ENCODE measurements at places on chromosomes 5 and 9.

GRCh38 chr9:96587338-96588315, 32.0 kb downstream of the CDC14B start:
- DNase-seq, result no peak

GRCh38 chr5:60372786-60373185, 327.2 kb downstream of the DEPDC1B start:
- DNase-seq, result no peak

- peak; percentile 29 for DNase-seq
Measured at GRCh38 chr5:4905674-4906520, 234.2 kb upstream of the ADAMTS16 start.

DNA sequence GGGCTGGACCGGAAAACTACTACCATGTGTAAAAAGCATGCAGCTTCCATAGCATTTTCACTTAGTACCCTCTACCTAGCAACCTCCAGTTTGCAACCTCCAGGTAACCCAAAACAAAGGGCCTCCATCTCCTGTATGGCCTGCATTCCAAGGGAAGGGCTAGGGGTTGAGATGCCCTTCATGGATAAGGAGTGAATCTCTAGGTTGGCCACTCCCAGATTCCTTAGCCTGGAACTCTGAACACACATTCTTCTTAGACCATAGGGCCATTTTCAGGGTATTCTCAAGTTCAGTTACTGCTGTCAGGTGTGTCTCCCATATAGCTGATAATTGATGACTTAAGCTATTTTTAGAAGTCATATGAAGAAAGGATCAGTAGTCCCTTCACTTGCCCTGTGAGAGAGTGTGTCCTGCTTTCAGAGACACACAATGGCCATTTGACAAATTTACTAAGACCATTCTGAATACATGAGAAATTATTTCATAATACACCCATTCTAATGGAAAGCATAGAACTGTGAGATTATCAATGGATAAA, 22.5 kb downstream of the HSPB3 start:
- DNase-seq, result no peak

- no peak for DNase-seq
Measured at GRCh38 chr9:17272536-17272935, 137.7 kb downstream of the CNTLN start.

DNA sequence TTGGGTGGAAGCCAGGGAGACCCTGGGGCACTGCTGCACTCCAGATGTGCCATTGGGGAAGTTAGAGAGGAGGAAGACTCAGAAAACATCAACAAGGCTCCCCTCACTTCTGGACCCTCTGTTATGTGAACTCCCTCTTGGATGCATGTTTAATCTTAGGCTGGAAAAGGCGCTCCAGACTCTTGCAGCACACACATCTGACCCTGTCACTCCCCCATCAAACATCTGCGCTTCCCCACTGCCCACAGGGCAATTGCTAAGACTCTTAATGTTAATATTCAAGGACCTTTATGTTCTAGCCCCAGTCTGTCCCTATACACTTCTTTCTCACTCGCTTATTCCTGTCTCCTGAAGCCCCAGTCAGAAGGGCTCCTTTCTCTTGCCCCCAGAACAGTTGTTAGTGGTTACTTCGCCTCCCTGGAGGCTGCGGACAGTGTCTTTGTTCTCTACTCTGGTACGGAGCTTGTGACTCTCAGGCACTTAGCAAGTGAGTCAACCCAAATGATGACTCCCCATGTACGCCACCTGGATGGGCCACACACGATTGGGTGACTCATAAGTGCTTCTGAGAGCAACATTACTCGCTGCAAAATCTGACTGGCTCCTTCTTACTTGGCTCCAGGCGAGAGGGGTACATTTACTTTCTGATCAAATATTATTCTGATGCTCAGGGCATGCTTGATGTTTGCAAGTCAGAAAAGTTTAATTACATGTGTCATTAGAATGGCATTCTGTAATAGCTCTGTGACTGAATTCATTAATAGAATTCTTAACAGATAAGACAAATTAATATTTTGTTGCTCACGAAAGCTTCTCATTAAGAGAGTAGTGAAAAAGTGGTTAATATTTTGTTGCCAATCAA, 193.6 kb downstream of the HSPA4 start:
- DNase-seq, result peak; percentile 83

GRCh38 chr5:59673438-59674058, 220.0 kb downstream of the PDE4D start:
- no peak for DNase-seq

- no peak for DNase-seq
Measured at GRCh38 chr5:145939540-145940065, 3.2 kb downstream of the SH3RF2 start.

DNA sequence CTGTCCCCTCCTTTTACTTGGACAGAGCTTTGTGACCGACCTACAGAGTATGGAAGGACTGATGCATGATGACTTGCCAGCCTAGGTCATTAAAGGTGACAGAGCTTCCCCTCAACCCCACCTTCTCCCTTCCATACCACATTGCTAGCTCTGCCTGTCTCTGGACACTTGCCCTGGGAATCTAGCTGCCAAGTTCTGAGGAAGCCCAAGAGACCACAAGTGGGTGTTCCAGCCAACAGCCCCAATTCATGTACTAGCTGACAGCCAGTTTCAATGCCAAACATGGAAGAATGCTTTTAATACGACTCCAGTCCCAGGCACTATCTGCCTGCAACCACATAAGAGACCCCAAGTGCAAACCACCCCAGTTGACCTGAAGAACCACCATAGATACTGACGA, 477.1 kb downstream of the SPOCK1 start:
- no peak for DNase-seq

GRCh38 chr5:607541-608428, 4.4 kb upstream of the CEP72 start:
- no peak for DNase-seq

GRCh38 chr5:96885518-96886338, 9.4 kb downstream of the ERAP2 start:
- peak; percentile 35 for DNase-seq

DNA sequence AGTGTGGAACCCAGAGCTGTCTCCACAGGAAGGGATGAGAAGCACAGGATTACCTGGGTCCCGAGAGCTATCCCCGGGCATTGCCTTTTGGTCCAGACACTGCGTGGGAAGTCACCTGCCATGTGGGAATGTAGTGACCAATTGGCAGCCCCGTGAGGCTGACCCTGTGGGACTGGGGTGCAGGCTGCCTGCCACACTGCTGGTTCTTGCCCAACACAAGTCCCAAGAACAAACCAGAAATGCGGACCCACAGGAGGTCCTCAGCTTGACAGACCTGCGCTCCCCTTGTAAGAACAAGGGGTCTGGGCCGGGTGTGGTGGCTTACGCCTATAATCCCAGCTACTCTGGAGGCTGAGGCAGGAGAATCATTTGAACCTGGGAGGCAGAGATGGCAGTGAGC, 2.4 kb upstream of the FGD3 start:
- DNase-seq, result no peak

DNA sequence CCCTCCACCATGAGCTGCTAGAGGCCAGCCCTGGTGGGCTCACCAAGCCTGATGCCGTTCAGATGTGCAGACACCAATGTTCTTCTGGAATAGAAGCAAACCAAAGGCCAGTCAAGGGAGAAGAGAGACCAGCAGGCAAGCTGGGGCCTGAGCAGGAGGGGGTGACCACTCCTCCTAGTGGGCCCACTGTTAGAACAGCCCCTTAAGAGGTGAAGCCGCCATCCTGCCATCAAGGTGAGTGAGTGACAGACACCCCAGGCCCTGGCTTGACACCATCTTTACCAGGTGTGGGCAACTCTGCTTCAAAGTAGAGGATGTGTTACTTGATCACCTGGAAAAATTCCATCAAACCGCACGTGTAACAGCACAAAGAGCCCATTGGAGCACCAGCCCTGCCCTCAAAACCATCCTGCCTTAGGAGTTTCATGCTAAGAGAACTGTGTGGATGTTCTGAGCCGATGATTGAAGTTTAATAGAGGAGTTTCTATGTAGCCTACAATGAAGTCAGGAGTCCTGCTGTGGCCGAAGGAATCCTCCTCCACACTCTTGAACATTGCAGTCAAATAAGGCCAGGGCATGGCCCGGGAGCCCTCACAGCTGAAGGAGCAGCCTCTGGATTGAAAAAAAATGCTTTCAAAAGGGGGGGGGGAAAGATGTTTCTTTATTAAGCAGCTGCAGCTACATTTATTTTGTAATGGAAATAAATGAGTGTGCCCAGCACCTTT, 20.8 kb downstream of the AMBP start:
- no peak for DNase-seq

GRCh38 chr5:174897281-174897950, 173.0 kb downstream of the MSX2 start:
- DNase-seq, result no peak

DNA sequence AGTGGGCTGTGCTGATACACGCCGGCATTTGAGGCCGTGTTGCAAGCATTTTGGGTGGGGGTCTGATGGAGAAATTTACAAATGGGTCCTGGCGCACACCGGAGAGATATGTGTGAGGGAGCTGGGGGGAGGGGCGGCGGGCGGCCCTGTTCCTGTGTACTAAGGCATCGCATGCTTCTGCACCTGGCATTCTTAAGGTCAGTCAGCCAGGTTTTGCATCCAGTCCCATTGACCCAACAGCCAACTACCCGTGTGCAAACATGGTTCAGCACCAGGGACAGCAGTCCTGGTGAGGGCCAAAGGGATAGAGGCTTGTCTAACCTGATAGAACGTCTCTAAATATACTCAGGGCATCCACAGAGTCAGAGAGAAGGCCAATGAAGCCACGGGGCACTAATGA, 839 bp downstream of the GABRG2 start:
- no peak for DNase-seq

DNA sequence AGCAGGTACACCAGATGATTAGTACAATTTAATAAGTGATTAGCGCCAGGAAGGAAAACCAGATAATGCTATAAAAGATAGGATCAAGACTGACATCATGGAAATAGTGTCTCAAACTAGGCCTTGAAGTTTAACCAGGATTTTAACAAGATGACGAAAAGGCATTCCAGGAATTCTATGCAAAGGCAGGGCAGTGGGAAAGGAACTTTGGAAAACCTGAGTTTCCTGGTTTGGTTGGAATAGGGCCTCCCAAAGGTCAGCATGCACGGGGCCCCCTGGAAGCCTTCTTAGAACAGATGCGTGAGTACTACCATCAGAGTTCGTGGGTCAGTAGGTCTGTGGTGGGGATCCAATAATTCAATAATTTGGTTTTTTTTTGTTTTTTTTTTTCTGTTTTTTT, 935.2 kb upstream of the DMAC1 start:
- peak; percentile 77 for DNase-seq

Measured in RCC 7860 (cell line).